Fibroblast of skin of right quadriceps (primary cell): ENCODE measurements at places on chromosomes 4 and X.

GRCh38 chr4:127623797-127624083, 9.0 kb upstream of the INTU start:
- DNase-seq: peak; percentile 32

DNA sequence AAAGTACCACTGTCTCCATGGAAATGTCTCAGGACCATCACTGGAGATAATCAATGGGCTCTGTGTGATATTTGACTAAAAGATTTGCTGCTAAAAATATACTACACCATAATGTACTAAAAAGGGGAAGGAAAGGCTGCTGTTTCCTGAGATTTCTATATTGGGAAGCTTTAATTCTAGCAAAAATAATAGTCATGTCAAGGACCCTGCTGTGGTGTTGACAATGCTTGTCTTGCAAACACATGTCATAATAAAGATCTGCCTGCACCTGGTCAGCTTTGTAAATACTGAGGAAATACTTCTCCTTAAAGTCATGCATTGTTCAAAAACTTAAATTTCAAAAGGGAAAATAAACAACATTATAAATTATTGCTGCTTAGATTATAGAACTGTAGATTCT, 417.9 kb downstream of the GPM6A start:
- DNase-seq: no peak

GRCh38 chr4:127732623-127733328, 2.6 kb downstream of the SLC25A31 start:
- peak; percentile 51 for DNase-seq

DNA sequence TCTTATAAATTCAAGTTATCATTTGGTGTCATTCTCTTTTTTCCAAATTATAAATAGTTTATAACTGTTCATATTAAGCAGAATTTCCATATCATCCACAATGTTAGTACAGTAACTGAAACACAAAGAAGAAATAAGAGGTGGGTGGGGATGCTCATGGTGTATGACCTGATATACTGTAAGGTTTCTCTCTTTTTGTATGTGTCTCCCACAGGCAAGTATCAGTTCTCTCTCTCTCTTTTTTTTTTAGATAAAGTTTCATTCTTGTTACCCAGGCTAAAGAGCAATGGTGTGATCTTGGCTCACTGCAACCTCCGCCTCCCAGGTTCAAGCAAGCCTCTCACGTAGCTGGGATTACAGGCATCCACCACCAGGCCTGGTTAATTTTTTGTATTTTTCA, 43.7 kb upstream of the UGT2A3 start:
- no peak for DNase-seq

DNA sequence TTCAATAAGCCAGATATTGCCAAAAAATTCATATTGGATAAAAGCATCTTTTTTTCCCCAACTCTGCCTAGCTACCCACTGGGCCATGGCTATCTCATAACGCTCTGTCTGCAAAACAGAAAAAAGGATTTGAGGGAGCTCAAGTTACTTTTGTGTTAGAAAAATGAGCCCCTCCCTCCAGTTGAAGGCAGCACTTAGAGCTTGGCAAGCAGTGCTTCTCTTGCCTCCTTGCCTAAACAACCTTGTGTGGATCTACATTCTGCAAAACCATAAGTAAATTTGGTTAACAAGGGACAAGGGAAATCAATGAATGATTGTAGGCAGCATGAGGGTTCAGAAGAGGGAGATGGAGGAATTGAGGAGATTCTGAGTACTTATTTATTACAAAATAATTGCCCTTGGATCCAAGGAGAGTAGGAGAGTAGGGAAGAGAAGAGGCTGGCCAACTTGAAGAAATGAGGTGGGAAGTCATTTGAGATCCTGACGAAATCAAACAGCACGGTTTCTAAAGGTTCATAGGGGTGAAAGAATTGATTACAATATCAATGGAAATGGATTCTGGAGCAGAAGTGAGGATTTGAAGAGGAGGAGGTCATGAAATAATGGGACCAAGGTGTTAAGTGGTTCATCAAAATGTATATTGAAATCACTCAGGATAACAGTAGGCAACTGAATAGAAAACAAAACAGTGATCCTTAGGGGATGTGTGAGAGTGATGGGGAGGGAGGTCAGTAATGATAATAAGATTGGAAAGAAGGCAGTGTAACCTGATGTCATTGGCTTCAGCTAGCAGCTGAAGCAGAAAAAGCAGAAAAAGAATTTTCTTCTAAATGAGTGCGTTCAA, 434.8 kb upstream of the IGFBP7 start:
- DNase-seq: no peak

GRCh38 chr4:133584714-133585113, 435.6 kb downstream of the PCDH10 start:
- no peak for DNase-seq

GRCh38 chr4:184451726-184452125, 22.6 kb downstream of the IRF2 start:
- DNase-seq: no peak

DNA sequence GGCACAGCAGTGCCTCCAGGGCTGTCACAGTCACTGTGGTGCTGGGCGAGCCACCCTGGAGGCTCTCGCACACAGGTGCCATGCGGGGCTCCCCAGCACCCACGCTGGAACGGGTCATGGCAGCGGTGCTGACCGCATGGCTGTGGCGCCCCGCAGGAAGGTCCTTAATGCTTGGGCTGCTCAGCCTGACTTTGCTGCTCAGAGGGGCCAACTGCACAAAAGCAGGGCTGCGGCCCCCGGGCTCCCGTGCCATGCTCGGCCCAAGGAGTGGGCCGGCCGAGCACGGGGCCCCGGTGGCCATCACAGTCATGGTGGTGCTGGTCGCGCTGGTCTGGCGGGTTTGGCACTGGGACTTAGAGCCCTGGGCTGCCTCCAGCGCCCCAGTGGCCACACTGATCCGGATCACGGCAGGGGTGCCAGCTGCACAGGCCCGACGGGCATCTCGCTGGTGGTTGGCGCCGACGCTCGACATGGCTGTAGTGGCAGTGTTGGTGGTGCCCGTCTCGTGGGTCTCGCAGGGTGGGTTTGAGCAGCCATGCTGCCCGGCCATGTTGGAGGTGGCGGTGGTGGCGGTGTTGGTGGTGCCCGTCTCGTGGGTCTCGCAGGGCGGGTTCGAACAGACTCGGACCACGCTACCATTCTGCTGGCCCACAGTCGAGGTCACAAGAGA, 10.2 kb upstream of the RENBP start:
- no peak for DNase-seq

GRCh38 chr4:95106408-95106928, 348.7 kb downstream of the BMPR1B start:
- peak; percentile 78 for DNase-seq
